Type B pancreatic cell (in vitro differentiated cells): ENCODE measurements at places on chromosomes 6 and 20. TPM values are rescaled to one million over a fixed set of nuclear protein-coding genes. Genes with fewer than 3 reads are reported as not detected.

XPO5 gene
- 39.2 and 61.1 TPM in 2 replicates for total RNA-seq

SNAI1 gene
- total RNA-seq: 12.1 and 30.8 TPM in 2 replicates

- peaks cover 40% of the 10 kb centered on the region for H3K4me1 ChIP-seq
- DNase-seq: no peak
- peak overlapping the region; percentile 41 for H3K4me3 ChIP-seq
- peaks cover 31% of the 10 kb centered on the region for H3K36me3 ChIP-seq
These were observed 257.1 kb downstream of the SOX4 start for GRCh38 chr6:21850691-21851090.

DNA sequence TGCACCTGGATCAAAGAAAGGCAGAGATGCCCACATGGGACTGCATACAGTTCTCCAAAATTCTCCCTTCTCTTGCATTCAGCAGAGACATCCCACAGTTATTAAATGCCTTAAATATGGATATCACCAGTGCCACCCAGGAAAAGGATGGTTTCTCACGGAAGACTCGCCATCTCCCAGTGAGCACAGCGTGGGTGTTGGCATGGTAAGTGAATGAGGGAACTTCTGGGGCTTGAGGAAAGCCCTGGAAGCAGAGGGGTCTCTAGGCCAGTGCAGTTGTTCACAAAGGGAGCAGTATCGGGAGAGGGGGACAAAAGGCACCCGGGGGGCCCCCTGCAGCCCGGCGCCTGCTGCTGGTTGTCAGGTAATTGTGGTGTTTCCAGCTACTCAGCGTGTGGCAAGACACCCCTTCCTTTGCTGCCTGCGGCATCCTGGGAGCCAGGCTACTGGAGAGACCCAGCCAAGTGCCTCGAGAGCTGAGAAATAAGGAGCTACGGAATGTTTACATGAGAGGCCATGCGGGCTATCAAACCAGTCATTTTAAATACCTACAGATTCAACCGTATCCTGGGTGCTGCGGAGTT, 125.4 kb downstream of the PXDC1 start:
- no peaks in the 10 kb centered on the region for H3K36me3 ChIP-seq
- peaks cover 12% of the 10 kb centered on the region for H3K27me3 ChIP-seq
- H3K4me1 ChIP-seq: peaks cover 32% of the 10 kb centered on the region

- peaks cover 14% of the 10 kb centered on the region for H3K4me1 ChIP-seq
- H3K27ac ChIP-seq: no peak overlapping the region
- no peaks in the 10 kb centered on the region for H3K36me3 ChIP-seq
- no peak overlapping the region for H3K4me3 ChIP-seq
These were observed 23.9 kb downstream of the INSM1 start for GRCh38 chr20:20391766-20392165.

DNA sequence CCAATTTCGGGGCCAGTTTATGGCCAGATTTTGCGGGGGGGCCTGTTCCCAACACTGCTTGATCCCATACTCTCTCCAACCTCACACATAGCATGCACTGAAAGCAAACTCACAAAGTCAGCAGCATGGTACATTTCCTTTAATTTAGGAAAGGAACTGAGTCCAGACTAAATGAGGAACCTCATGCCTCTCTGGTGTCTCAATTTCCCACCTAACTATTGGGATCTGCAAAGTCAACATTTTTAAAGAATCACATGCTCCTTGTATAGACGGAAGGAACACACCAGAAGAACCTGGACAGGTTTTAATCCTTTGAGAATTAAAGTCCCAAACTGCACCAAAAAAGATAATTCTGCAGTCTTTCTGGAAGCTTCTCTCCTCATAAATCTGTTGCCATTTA, 33.3 kb downstream of the FAM50B start:
- no peak overlapping the region for H3K27ac ChIP-seq
- no peaks in the 10 kb centered on the region for H3K36me3 ChIP-seq
- H3K4me3 ChIP-seq: no peak overlapping the region
- no peaks in the 10 kb centered on the region for H3K27me3 ChIP-seq
- no peak for DNase-seq
- peaks cover 23% of the 10 kb centered on the region for H3K4me1 ChIP-seq

DNA sequence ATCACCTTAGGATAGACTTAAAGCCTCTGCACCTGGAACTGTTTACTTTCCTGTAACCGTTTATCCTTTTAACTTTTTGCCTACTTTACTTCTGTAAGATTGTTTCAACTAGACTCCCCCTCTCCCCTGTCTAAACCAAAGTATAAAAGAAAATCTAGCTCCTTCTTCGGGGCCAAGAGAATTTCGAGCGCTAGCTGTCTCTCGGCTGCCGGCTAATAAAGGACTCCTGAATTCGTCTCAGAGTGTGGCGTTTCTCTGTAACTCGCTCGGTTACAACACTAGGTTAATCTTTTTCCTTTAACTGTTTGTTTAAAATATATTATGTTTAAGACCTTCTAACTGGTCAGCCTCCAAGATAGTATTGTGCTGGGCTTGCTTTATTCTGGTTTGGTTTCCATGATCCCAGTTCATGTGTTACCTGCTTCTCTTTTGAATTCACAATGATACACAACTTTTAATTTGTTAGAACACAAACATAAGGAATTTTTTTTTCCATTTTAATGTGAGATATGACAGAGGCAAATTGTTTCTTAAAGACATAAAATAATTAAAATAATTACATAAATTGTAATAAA, 8.7 kb upstream of the NQO2 start:
- no peak for DNase-seq
- no peaks in the 10 kb centered on the region for H3K27me3 ChIP-seq
- peaks cover 23% of the 10 kb centered on the region for H3K4me1 ChIP-seq
- H3K36me3 ChIP-seq: no peaks in the 10 kb centered on the region
- peak overlapping the region; percentile 95 for H3K4me3 ChIP-seq
